Urothelium cell line (cell line): ENCODE measurements at places on chromosomes 7 and 10.

GRCh38 chr10:11018432-11018841 is 765 bp downstream of the CELF2 start:
- DNase-seq: no peak

DNA sequence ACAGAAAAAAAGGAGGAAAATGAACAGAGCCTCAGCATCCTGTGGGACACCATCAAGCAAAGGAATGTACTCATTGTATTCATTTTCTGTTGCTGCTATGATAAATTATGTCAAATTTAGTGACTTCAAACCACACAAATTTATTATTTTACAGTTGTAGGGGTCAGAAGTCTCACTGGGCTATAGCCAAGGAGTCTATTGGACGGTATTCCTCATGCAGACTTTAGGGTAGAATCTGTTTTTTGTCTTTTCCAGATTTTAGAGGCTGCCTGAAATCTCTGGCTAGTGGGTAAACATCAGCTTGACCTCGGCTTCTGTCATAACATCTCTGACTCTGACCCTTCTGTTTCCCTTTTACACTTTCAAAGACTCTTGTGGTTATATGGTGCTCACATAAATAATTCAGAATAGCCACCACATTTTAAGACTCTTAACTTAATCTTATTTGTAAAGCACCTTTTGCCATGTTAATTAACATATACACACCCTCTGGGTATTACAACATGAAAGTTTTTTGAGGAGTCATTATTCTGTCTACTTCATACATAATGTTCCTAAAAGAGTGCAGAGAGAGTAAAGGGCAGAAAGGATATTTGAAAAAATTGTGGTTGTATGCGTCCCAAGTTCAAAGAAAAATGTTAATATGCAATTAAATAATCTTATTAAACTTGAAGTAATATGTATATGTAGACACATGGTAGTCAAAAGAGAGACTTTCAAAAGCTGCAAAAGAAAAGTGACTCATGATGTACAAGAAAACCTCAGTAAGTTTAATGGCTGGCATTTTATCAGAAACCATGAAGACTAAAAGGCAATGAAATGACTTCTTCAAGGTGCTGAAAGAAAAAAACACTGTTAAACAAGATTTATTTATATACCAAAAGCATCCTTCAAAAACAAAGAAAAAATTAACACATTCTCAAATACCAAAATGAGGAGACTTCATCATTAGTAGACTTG is 70.8 kb upstream of the MEOX2 start:
- DNase-seq: no peak

GRCh38 chr10:30705625-30706149 is 76.1 kb upstream of the LYZL2 start:
- DNase-seq: no peak

- no peak for DNase-seq
These were observed 8.1 kb upstream of the VIPR2 start for GRCh38 chr7:159152816-159153215.

- DNase-seq: peak; percentile 76
These were observed 181.4 kb upstream of the TNS3 start for GRCh38 chr7:47763063-47763974.
